ENCODE measurements at places on chromosomes 7 and 10. TPM values are rescaled to one million over a fixed set of nuclear protein-coding genes. Genes with fewer than 3 reads are reported as not detected.

Gene OGDHL
- total RNA-seq = not detected

GRCh38 chr7:34342387-34342786, 315.6 kb upstream of the NPSR1 start:
- no peaks in the 10 kb centered on the region for H3K4me1 ChIP-seq
- DNase-seq = no peak
- H3K36me3 ChIP-seq = no peaks in the 10 kb centered on the region
- H3K27ac ChIP-seq = no peak overlapping the region
- H3K4me3 ChIP-seq = no peak overlapping the region

- no peak overlapping the region for H3K4me3 ChIP-seq
- no peaks in the 10 kb centered on the region for H3K4me1 ChIP-seq
- no peak overlapping the region for H3K27ac ChIP-seq
- no peak for DNase-seq
- H3K36me3 ChIP-seq = no peaks in the 10 kb centered on the region
Measured at GRCh38 chr7:120394595-120394994, 121.6 kb downstream of the KCND2 start.

DNA sequence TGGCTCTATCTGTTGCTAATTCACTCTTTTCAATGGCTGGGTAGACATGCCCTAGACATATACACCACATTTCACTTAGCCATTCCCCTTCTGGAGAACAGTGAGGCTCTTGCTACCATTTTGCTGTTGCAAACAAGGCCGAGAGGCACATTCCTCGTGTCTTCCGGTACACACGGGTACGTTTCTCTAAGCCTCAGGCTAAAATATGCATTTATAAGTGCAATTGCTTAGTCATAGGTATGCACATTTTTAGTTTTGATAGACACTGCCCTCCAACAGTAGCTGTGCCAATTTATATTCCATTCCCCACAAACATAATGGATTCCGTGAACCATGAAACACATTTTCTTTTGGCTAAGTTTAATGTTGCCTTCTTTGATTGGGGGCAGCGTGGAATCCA, 13.2 kb downstream of the CHAT start:
- no peaks in the 10 kb centered on the region for H3K36me3 ChIP-seq
- no peak overlapping the region for H3K27ac ChIP-seq
- H3K4me3 ChIP-seq = no peak overlapping the region
- DNase-seq = no peak

Gene GRID2IP
- total RNA-seq = not detected

DNA sequence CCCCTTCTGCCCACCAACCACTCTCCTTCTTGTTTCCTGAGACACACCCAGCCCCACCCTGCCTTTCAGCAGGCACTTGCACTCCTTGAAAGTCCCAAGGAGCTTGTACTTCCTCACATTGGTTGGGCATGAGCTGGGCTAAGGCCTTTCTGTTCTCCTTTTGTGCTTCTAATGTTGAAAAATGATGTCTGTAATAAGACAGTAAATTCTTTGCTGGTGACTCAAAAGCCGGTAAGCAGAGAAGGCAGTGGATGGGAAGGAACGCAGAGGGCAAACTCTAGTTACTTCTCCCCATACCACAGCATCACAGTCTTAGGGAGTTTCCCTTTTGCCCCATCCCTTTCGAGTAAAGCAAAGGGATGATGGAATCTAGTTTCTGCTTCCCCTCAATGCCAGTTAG, 185.6 kb downstream of the PLXNA4 start:
- no peak overlapping the region for H3K27ac ChIP-seq
- peaks cover 23% of the 10 kb centered on the region for H3K27me3 ChIP-seq
- peaks cover 28% of the 10 kb centered on the region for H3K4me1 ChIP-seq
- no peak for DNase-seq
- H3K36me3 ChIP-seq = peaks cover 6% of the 10 kb centered on the region

DNA sequence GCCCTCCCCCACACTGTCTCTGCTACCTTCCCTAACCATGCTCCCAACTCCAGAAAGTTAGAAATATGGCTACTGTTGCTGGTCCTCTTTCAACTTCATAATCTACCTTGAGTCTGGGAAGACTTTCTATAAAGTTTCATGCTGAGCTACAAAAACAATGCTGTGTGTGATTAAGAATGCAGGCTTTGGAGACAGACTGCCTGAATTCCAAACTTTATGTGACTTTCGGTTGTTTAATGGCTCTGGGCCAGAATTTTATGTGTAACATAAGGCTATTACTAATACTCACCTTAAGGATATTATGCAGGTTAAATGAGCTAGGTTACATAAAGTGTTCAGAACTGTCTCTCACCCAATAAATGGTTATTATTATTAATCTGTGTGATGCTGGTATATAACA, 19.1 kb downstream of the BET1 start:
- H3K4me1 ChIP-seq = no peaks in the 10 kb centered on the region
- no peak overlapping the region for H3K4me3 ChIP-seq
- DNase-seq = no peak
- H3K36me3 ChIP-seq = no peaks in the 10 kb centered on the region
- no peaks in the 10 kb centered on the region for H3K27me3 ChIP-seq

GRCh38 chr10:90588222-90588621, 269.6 kb downstream of the HTR7 start:
- DNase-seq = no peak
- no peaks in the 10 kb centered on the region for H3K36me3 ChIP-seq
- H3K27ac ChIP-seq = no peak overlapping the region

DNA sequence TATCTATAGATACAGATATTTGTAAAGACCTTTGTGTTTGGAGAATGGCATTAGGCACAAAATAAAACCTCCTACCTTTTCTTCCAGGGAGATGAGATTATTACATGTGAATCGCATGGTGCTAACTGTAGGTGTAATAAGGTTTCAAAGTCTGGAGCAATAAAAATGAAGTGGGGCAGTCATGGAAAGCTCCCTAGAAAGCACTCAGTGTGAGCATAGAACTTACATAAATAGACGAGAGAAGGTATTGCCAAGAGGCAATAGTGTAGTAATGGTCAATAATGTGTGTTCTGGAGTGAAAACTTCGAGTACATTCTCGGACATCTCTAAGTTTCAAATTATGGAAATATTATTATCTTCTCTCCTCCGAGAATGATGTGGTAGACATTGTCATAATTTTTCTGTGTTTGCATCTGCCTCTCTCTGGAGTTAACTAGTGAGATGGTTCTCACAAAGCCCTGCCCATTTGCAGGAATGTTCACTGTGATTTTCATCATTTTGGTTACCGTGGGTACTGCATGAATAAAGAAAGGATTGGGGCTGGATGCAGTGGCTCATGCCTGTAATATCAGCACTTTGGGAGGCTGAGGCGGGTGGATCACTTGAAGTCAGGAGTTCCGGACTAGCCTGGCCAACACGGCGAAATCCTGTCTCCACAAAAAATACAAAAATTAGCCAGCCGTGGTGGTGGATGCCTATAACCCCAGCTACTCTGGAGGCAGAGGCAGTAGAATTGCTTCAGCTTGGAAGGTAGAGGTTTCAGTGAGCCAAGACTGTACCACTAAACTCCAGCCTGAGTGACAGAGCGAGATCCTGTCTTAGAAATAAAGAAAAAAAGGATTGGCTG, 10.6 kb downstream of the VIM start:
- no peak overlapping the region for H3K4me3 ChIP-seq
- H3K27me3 ChIP-seq = no peaks in the 10 kb centered on the region

All from activated CD8-positive, alpha-beta T cell treated with anti-CD3 and anti-CD28 coated beads, Interleukin-2, amount 10 ng/mL, durations not matched to agents 7 days and 5 days (primary cell).